DMS53 (cell line): ENCODE measurements at places on chromosomes 4 and X.

DNA sequence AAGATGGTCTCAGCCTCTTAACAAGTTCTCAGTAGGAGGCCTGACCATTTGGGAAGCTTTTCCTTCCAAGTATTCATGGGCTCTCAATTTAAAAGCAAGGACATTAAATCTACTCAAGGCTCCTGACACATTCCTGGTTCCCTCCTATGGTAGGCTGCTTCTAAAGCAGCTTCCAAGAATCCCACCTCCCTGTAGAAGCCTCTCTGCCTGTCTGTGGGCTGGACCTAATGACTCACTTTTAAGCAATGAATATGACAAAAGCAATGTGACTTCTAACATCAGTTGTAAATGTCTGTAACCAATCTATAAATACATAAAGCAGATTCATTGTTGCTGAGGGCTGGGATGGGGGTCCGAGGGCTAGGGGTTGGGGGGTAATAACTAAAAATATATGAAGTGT, 99.5 kb upstream of the FAM9B start:
- DNase-seq: no peak

DNA sequence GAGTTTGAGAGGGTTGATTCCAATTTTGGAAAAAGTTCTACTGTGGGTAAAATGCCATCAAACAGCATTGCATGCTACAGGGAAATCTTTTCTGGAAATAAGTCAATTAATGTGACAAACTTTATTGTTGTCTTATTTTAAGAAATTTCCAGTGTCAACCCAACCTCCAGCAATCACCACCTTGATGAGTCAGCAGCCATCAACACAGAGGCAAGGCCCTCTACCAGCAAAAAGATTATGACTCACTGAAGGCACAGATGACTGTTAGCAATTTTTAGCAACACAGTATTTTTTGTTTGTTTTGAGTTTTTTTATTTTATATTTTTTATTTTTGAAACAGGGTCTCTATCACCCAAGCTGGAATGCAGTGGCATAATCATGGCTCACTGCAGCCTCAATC, 165.4 kb upstream of the C1QTNF7 start:
- DNase-seq: peak; percentile 43

GRCh38 chrX:108064613-108065012, 19.7 kb downstream of the VSIG1 start:
- no peak for DNase-seq

DNA sequence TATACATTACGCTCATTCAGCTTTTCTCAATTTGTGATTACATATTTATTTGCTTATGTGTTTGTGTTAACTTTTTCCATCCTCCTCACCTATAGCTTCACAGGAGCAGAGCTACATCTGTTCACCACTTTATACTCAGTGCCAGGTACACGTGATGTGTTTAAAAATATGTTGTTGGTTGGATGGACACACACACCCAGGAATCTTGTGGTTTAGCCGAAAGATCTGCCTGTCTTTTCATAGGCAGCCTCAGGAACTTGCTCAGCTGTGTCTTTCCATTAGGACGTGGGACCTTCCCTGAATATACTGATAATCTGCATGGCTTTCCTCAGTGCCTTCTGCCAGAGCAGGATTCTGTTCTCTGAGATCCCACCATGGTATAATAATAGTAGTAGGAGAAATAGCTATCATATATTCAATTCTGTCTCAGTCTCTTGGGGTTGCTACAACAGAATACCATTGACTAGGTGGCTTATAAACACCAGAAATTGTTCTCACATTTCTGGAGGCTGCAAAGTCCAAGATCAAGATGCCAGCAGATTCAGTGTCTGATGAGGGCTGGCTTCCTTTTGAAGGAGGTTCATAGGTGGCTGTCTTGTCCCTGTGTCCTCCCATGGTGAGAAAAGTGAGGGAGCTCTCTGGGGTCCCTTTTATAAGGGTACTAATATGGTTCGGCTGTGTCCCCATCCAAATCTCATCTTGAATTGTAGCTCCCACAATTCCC, 50.0 kb upstream of the SOD3 start:
- DNase-seq: no peak

DNA sequence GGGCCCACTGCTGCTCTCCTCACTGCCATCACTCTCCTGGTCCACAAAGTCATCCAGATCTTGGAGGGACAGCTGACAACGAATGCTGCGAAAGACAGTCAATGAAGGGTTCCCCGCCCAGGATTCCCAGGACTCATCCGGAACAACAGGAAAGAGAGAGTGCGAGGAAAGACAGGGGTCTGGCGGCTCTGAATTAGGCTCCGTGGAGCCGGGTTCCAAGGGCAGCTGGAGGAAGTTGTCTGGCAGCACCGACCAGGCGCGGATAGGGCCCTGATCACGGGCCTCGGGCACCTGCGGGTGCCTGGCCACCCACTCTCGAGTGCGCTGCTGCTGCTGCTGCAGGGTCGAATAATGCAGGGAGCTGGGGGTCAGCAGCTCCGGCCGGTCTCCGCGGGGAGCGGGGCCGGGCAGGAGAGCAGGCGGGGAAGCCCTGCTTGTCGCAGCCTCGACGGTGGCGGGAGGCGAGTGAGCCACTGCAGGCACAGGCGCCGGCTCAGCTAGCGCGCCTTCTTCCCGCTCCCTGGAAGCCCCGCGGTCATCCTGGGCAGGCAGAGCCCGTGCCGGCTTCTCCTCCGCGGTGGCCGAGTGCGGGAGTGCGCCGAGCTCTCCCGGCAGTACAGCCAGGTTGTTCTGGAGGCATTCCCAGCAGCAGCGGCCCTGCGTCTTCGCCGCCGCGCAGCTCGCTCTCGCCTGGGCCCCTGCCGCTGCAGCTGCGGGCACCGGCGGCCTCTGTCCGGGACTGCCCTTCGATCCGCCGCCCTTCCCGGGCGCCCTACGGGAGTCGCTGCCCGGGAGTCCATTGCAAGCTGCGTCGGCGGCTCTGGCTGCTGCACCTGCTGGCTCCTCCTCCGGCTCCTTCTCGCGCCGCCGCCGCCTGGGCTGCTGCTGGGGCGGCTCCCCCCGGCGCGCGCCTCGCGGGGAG, 1.1 kb downstream of the SOWAHB start:
- peak; percentile 80 for DNase-seq

DNA sequence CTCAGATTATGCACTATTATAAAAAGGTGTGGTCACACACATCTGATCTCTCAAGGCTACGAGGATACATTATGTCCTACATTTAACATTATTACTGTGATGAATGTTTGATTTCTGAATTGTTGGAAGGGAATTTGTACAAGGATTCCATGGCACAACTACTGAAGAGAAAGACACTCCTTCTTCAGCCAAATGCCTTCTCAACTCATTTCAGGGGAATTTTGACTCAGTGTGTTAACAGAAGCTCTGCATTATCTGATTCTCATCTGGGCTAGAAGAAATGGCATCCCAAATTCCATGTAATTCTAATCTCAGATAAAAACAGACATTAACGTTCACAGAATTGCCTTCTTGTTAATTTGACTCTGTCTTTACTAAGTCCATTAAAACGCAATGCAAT, 477.7 kb downstream of the PDGFC start:
- DNase-seq: no peak

- DNase-seq: no peak
Measured at GRCh38 chrX:15579778-15580747, 20.7 kb downstream of the ACE2 start.

- no peak for DNase-seq
Measured at GRCh38 chr4:189232274-189232673, 708.4 kb upstream of the FRG1 start.

- DNase-seq: no peak
Measured at GRCh38 chr4:109026588-109026987, 263.7 kb upstream of the ETNPPL start.

DNA sequence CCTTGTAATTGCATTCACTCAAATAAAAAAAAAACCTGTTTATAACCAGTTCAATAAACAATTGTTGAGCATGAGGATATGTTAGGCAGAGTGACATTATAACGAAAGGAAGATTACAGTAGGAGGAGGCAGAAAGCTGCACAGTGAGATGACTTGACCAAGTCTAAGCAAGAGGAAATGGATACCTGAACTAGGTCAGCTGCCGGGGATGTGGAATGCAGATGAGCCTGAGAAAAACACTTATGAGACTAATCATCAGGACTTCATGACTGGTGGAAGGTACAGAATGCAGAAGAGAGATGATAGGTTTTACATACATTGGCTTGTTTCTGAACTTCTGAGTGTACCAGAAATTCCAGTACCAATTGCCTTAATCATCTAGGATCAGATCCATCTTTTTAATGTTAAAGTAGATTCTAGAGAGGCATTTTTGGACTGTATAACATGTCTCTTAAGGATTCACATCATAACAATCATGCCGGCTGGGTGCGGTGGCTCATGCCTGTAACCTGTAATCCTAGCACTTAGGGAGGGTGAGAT, 208.1 kb upstream of the PPP3CA start:
- no peak for DNase-seq

- DNase-seq: peak; percentile 81
Measured at GRCh38 chr4:104896660-104897645, 249.7 kb upstream of the TET2 start.

DNA sequence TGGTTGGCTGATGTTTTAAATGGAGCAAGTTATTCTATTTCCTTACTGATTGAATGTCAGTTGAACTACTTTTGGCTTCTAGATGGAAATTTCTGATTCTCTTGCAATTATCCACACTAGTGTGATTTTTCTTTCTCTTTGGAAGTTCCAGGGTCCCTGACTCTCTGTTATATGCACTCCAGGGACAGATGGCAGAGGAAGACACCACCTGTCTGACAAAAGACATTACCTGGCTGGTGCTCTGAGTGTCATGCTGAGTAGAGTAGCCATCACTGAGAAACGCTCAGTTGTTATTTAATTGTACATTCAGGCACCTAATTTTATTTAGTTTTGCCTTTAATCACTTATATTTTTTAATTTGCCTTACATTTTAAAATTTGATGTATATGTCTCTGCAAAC, 105.4 kb upstream of the TLL1 start:
- DNase-seq: peak; percentile 17

DNA sequence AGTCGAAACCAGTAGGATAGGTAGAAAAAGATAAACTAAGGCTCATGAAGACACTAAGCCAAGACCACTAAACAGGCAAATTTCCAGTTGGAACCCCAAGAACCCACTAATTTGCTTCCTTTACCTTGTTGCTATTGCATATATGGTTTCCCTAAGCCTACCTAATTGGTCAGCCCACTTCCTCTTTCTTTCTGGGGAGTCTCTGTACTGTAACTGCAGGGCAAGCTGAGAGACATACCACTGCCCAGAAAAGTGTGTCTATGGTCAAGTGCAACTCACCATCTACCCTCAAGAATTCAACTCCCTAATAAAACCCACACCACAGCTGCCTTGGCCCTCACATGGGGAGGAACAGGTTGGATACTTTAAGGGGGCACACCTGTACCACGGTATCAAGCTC, 28.6 kb downstream of the IDS start:
- no peak for DNase-seq

DNA sequence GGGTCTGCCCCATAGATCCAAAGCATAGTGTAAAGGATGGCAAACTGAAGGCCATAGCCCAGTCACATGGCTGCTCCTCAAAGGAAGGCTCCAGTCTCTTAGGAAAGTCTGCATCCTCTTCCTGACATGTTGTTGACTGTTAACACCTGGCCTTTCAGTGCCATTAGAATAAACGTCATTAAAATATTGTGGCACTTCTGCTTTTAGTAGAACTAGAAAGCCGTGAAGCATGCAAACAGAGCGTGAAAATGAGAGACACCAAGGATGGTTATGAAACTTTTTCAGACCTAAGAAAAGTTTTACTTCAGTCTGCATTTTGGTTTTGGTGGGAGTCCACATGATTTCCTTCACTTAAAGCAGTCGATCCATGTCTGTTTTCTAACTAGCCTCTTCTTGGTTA, 41.1 kb upstream of the AFF2 start:
- no peak for DNase-seq
